SW 1271 (cell line): ENCODE measurements at places on chromosomes 5 and 9.

DNA sequence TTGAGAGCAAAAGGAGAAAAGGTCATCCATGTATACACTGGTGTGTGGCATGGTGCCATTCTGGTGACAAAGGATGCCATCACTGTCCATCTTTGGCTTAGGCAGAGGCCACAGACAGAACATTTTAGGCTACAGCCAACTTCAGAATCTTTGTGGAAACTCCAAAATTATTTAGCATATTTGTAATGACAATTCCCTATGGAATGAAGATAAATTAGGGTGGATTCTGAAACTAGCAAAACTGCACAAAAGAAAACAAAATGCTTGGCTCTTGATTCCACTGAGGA is 92.5 kb downstream of the FBXW11 start:
- no peak for DNase-seq

DNA sequence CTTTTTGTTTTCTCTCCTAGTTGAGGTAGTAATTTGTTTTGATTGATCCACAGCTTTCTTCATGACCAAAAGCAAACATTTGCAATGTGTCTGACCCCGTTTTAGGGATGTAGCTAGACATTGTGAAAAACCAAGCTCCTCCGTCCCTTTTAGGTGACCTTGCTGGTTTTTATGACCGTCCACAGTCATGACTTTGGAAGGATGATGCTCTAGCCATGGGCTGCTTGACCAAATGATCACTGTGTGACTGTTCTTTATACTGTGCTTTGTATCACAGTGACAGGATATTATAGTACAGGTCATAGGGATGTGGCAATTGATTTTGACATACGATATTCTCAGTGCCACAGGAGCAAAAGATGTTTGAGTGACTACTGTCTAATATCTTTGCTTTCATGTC is 54.4 kb downstream of the KCNN2 start:
- DNase-seq: no peak

DNA sequence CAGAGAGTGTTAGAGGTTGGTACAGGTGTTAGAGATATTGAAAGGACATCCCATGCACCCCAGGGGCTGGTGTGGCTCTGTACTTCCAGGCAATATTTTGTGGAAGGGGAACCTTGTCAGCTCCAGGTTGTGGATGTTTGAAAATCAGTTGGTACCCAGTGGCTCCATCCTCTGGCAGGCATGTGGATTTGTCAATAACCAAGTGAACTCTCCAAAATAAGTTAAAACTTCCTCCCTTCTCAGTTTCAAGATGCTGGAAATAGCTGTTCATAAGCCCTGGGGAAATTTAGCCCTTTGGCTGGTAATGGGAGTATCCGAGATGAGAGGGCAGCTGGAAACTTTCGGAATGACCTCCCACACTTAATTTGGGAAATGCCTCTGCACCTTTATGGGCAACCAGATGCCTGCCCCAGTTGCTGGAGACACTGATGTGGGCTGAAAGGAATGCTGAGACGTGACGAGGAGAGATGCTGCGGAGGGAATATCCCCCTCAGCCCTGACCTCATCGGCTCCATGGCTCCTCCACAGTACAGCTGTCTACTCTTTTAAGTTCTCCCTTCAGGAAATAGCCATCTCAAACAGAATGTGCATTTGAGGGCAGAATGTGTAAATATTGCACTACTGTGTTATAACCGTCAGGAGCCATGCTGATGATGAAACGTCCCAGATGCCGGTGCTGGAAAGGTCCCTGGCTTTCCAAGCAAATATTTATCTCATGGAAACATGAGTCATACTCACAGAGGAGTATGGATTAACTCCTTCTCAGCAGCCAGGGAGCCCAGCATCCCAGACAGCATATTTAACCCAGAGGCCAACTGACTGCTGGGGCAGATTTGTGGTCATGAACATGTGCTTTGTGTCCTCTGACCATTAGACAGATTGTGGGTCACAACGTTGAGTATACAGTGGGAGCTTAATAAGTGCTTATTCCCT is 29.5 kb downstream of the TGFBI start:
- DNase-seq: peak; percentile 37

- no peak for DNase-seq
Observed at GRCh38 chr9:4011054-4011453, 288.8 kb downstream of the GLIS3 start.
